ENCODE measurements at places on chromosomes 5 and 9.

GRCh38 chr5:133017964-133018363 lies 8.4 kb downstream of the ZCCHC10 start:
- no peak for DNase-seq

GRCh38 chr9:627336-627970 lies 214.0 kb upstream of the DMRT1 start:
- DNase-seq, result no peak

DNA sequence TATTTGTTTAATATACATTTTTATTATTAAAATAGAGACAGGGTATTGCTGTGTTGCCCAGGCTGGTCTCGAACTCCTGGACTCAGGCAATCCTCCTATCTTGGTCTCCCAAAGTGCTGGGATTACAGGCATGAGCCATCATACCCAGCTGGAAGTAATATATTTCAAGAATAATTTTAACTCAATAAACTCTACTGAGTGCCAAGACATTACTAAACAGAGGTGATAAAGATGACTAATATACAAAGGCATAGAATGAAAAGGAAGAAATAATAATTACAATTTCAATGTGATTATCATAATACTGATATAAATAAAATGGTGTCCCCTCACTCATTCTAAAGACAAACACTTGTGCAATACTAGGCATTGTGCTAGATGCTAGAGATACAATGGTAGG lies 13.9 kb downstream of the GOLPH3 start:
- DNase-seq, result no peak

DNA sequence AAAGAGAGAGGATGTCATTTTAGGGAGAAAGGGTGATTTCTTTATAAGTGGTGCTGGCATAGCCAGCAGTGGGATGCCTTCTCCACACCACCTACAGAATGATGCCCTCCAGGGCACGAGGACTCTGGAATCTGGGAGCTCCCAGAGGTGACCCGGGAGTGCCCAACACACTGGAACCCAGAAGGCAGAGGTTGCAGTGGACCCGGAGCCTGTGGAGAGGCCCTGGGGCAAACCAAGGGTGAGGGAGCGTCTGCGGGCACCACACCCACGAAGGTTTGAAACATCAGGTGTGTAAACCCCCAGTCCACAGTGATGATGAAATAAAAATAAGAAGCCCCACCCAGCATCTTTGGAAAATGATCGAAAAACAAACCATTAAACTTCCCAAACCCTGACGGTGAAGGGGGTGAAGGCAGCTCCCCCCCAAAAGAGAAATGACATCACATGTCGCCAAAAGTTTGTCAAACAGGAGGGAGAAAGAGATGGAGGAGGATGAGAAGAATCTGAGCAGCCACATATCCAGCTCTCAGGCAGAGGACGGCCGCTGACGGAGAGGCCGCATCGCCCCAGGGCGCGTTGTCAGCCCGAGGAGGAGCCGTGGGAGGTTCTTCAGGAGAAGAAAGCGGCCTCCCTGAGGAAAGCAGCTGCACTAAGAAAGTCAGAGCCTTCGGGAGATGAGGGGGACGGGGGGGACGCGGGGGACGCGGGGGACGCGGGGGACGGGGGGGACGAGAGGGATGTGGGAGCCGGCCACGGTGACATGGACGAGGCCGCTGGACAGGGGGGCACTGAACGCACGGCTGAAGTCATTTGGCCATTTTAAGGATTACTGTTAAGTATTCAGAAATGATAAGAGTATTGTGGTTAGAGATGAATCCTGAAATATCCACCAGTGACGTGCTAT lies 43.1 kb upstream of the NSMF start:
- DNase-seq, result no peak

DNA sequence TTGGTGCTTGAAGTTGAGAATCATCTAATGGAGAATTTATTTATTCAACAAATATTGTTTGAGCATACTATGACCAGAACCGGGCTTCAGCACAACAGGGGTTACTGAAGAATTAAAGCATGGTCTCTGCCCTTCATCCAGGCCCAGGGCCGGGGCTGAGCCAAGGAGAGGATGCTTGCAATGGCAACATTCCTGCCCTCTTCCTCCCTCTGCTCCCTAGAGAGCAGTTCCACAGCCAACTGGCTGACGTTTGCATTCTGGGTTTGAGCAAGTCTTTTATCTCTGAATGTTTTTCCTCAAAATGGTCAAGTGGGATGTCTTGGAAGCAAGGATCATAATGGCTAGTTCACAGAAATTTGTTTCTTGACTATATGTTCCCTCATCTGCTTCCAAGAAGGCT lies 80.7 kb downstream of the GLDC start:
- no peak for DNase-seq

GRCh38 chr5:180830253-180831138 lies 27.9 kb upstream of the MGAT1 start:
- DNase-seq, result no peak

DNA sequence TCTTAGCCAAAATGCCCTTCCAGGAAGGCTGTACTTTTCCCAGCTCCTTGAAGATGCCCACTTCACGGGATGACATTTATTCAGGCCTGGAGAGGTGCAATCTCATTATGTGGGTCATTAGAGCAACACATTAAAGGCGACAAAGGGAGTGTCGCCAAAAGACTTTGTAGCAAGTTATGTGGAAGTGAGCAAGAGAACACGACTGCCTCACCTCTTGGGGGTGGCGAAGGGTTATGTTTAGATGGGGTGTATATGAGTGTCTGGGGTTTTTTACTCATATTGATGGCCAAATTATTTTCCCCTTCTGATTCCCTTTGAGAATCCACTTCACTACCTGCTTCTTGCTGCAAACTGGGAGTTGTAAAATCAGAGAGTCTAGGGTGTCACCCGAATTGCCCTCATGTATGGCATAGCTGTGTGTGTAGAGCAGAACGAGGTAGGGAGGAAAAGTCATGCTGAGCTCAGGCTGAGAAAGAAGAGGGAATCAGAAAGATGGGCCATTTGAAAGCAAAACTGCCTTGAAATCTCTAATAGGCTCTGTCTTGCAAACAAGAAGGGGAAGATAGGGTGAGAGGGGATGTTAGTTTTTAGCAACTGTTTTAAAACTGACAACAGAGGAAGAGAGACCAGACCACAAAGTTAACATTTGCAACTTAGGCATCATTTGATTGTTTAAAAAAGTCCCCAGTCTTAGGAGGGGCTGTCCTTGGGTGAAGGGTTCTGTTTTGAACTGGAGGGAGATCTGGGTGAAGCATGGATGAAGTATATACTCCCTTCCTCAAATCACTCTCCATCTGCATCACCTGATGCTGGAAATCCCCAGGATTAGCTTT lies 97.1 kb upstream of the IL12B start:
- no peak for DNase-seq

- DNase-seq, result no peak
Observed at GRCh38 chr9:19989213-19989612, 200.4 kb upstream of the SLC24A2 start.

- DNase-seq, result no peak
Observed at GRCh38 chr5:169906745-169907649, 73.3 kb downstream of the INSYN2B start.

DNA sequence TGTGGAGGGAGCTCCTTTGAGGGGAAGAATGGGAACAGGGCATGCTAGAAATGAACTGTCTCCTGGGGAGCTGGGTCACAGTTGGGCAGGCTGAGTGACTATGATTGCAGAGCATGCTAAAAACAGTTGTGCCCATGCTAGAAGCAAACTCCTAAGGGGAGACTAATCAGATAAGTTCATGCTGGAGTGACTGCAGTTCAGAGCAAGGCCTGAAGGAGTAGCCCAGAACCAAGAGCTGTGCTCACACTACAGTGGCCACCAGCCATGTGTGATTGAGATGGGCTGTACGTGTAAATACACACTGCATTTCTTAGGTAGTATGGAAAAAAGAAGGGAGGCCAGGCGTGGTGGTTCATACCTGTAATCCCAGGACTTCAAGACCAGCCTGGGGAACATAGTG lies 10.3 kb upstream of the AK1 start:
- no peak for DNase-seq

- no peak for DNase-seq
Observed at GRCh38 chr5:97968346-97968745, 785.3 kb upstream of the RIOK2 start.
